ENCODE measurements at places on chromosomes 6 and 20. TPM values are rescaled to one million over a fixed set of nuclear protein-coding genes. Genes with fewer than 3 reads are reported as not detected.

The CDK19 gene
- 19.0 TPM for total RNA-seq

The SLC13A3 gene
- total RNA-seq, result not detected

The PTCRA gene
- total RNA-seq, result not detected

The NR2E1 gene
- not detected for total RNA-seq

The RFX6 gene
- not detected for total RNA-seq

The IL22RA2 gene
- total RNA-seq, result not detected

The SPTLC3 gene
- total RNA-seq, result 0.68 TPM

The ABRACL gene
- 151 TPM for total RNA-seq

The SCGN gene
- not detected for total RNA-seq

The LY6G6C gene
- not detected for total RNA-seq

The OR12D3 gene
- total RNA-seq, result not detected

The FHL5 gene
- not detected for total RNA-seq
